ENCODE measurements at places on chromosomes 6 and 20.

DNA sequence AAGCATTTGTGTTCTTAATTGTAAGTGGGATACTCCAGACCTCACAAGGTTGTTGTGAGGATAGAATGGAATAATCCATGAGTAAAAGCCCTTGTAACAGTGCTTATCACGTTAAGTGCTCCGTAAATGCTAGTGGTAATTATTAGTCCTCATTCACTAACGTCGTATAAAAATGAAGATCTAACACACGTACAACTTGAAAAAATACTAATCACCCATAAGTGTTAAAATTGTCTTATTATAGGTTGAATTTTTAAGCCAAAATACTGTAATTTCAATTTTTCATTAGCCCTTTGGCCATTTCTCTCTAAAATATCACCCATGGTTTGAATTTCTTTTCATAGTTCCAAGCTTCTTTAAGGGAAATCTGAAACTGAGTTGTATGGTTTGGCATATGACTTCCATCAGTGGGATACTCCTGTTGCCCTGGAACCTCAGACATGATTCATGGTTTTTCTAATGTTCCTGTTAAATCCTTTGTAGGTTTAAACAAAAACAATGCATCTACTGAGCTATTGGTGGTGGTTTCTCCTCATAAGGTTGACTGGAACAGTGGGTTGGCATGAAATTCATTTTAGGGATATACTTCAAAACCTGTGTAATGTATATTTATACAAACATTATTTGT lies 19.1 kb downstream of the XRN2 start:
- DNase-seq: no peak

- no peak for DNase-seq
Measured at GRCh38 chr6:163249651-163250101, 164.8 kb upstream of the QKI start.

DNA sequence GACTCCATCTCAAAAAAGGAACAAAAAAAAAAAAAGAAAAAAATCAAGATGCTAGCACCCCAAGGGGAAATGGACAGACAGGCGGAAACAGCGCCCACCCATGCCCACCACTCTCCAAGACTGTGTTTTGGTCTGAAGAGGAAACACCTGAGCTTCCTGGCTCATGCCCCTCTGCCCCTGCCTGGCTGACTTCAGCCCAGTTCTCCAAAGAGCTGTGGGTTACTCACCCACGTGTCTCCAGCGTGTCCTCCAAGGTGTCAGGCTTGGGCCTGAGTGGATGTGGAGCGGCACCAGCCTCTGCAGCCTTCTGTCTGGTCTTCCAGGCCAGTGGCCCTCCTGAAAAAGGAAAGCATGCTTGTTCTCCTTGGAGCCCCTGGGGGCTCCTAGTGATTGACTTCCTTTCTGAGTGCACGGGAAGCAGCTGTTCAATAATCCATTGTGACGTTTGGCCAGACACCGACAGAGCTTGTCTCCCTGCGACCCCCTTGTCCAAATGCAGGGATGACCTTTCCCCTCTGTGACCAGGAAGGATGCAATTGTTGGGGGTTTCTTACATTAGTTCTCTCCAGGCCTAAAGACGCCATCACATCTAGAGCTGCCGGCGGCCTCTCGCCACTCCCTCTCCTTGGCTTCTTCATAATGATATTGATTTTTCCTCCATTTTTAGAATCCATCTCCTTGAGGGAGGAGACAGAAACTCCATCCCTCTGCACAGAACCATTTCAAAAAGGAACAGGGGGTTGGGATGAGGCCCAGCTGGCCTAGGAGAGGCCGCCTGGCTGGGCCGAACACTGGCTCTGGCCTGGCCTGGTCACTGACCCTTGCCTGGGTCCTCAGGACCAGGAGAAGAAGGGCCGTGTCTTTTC lies 58.4 kb downstream of the ADNP start:
- DNase-seq: no peak

GRCh38 chr6:135231469-135231844 lies 50.3 kb downstream of the MYB start:
- DNase-seq: no peak

GRCh38 chr6:3794092-3794491 lies 42.6 kb upstream of the PXDC1 start:
- no peak for DNase-seq

- no peak for DNase-seq
Measured at GRCh38 chr6:5128351-5128750, 43.2 kb downstream of the PPP1R3G start.

- DNase-seq: no peak
Measured at GRCh38 chr6:123808556-123808955, 4.9 kb downstream of the NKAIN2 start.

DNA sequence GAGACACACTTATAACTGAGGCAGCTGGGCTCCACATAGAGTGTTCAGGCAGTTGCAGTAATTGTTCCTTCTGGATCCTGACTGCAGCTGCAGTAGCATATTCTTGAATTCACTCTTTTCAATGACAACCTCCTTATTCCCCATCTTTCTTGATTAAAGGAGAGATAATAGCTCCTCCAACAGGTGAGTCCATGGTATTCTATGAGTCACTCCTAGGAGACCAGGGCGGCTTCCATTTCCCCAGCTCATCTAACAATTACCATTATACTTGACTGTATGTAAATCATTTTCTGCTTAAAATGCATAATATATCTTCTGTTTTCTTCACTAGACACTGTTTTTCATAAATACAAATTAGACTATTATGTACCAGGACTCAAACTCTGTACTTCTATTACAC lies 62.4 kb downstream of the TENT5A start:
- no peak for DNase-seq
